ENCODE measurements at places on chromosomes 6 and 20.

GRCh38 chr20:49620364-49621240 lies 52.7 kb upstream of the PTGIS start:
- DNase-seq, result no peak

- no peak for DNase-seq
These were observed 59.5 kb upstream of the BMP2 start for GRCh38 chr20:6708010-6708409.

- DNase-seq, result no peak
These were observed 535.2 kb upstream of the ID4 start for GRCh38 chr6:19301980-19302379.

DNA sequence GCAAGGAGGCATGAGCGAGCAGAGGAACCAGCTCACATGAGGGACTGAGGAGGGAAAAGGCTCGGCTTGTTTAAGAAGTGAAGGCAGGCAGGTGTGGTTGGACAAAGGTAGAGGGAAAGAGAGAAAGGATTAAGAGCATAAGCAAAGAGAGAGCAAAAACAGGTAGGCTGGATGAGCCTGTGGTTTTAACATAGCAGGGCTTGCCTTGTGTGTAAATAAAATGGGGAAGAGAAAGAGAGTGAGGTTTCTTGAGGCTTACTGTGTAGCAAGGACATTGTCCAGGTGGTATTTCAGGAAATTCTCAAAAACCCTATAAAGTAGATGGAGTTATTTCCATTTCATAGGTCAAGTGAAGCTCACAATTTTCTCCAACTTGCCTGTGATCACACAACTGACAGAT lies 93.9 kb upstream of the HDAC2 start:
- no peak for DNase-seq

DNA sequence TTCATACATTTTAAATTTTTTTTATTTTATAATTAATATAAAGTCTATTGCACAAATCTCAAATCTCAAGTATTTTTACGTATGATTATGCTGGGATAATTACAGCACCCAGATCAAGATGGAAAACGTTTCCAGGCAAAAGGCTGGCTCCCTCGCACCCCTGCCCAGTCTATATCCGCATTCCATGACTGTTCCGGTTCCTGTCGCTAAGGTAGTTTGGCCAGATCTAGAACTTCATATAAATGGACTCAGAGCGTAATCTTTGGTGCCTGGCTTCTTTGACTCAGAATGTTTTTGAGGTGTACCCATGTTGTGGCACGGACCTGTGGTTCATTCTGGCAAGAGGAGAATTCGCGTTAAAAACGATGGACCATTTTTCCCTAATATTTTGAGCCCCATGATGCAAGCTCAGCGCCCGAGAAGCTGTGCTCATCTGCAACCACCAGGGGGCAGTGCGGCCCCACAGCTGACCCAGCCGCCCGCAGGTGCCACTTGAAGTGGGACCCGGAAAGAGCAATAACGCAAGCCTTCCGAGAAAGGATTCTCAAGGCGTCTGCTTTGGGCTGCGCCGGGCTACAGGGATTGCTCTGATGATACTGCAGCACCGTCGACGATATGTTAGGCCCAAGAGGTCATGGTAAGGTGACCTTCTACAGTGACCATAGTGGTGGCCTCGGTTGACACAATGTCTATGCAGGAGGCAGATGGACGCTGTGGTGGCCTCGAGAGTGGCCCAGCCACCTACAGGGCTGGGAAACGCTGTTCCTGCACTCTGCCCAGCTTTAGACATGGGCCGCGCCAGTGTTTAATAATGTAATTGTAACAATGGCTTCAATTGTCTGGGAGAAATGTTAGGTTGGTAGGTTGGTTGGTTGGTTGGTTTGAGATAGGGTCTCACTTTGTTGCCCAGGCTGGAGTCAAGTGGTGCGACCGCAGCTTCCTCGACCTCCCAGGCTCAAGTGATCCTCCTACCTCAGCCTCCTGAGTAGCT lies 160.1 kb downstream of the ZMYND8 start:
- peak; percentile 56 for DNase-seq

DNA sequence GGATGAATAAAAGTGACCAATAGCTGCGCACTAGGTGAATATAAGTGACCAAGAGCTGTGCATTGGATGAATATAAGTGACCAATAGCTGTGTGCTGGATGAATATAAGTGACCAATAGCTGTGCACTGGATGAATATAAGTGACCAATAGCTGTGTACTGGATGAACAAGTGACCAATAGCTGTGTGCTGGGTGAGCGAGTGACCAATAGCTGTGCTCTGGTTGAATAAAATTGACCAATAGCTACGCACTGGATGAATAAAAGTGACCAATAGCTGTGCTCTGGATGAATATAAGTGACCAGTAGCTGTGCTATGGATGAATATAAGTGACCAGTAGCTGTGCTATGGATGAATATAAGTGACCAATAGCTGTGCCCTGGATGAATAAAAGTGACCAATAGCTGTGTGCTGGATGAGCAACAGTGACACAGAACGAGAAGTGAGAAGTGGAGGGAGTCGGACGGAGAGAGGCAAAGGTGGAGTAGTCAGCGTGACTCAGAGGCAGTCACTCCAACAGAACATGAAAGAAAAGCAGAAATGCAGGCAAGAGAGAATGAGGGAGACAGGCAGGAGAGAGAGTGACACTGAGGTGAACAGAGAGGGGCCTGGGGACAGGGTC lies 38.5 kb downstream of the RBM38 start:
- DNase-seq, result no peak

GRCh38 chr6:34950849-34951248 lies 61.8 kb downstream of the ANKS1A start:
- no peak for DNase-seq

GRCh38 chr6:125587666-125588632 lies 161.5 kb upstream of the HEY2 start:
- DNase-seq, result no peak

GRCh38 chr6:158122048-158122447 lies 46.0 kb downstream of the SERAC1 start:
- no peak for DNase-seq

- DNase-seq, result no peak
These were observed 668.7 kb upstream of the SLC35B3 start for GRCh38 chr6:9103876-9104521.

DNA sequence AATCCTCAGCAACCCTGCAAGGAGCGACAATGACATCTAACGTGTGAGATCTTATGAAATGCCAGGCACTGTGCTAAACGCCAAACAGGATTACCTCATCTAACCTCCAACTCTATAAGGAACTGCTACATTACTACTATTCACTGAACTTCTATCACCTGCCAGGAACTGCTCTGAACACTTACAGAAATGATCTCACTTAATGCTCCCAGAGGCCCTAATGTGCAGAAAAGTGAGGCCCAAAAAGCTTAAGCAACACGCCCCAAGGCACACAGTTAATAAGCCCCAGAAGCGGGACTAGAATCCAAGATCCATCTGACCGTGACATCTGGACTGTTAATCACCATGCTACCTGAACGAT lies 28.5 kb downstream of the TRAM2 start:
- no peak for DNase-seq

GRCh38 chr6:28269492-28269891 lies 2.5 kb downstream of the ZSCAN26 start:
- no peak for DNase-seq

DNA sequence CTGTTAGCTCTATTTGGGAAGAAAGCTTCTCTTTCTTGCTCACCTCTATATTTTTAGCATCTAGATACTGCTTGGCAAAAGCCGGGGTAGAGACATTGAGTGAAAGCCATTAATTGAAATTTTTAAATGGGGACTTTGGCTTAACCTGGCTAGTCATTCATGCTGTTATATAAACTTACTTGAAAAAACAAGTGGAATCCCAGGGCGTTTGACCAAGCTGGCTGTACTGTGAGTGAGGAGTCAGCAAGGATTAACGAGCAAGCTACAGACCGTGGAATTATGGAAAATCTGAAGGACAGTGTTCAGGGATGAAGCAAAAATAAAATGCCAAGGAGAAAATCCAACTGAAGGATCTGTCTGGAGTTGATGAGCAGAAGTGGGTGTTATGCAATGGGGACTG lies 232.0 kb downstream of the GRM1 start:
- DNase-seq, result no peak

- DNase-seq, result no peak
These were observed 143.6 kb downstream of the VEGFA start for GRCh38 chr6:43913375-43914271.

DNA sequence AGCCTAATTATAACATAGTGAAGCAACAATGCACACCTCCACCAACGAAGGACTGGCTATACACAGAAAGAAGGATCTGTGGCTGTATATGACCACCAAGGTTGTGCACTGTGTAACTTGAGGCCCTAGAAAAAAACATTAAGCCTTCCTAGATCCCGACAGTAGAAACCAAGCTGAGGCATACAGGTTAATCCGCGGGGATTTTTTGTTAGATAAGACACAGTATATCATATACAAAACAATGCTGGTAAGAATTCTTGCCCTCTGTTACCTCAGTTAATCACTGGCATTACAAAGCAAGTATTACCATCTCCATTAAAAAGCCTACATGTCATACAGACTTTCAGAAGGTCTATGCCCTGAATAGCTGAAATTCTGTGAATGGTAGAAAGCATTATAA lies 228.8 kb downstream of the TBC1D32 start:
- no peak for DNase-seq

- DNase-seq, result no peak
These were observed 82.5 kb upstream of the BHLHE23 start for GRCh38 chr20:63089051-63089907.

DNA sequence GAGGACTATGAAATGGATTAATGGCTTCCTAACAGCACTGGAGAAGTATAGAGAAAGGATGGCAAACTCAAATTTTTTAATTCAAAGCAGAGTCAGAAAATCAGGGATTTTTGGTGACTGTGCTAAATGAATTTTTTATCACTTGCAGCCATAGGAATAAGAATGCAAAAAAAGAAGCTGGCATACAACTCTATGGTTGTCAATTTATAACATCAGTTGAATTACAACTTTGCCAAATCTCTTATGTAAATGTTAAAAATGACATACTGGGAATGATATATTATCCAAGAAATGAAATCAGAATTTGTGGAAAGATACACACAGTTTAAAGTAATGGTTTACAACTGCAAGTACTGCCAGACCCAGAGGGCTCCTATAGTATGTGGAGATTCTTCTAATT lies 106.5 kb downstream of the HTR1B start:
- DNase-seq, result no peak

- DNase-seq, result no peak
These were observed 134.3 kb upstream of the CARMIL1 start for GRCh38 chr6:25144919-25145318.

GRCh38 chr20:38927902-38928578 lies 1.8 kb downstream of the FAM83D start:
- DNase-seq, result no peak

DNA sequence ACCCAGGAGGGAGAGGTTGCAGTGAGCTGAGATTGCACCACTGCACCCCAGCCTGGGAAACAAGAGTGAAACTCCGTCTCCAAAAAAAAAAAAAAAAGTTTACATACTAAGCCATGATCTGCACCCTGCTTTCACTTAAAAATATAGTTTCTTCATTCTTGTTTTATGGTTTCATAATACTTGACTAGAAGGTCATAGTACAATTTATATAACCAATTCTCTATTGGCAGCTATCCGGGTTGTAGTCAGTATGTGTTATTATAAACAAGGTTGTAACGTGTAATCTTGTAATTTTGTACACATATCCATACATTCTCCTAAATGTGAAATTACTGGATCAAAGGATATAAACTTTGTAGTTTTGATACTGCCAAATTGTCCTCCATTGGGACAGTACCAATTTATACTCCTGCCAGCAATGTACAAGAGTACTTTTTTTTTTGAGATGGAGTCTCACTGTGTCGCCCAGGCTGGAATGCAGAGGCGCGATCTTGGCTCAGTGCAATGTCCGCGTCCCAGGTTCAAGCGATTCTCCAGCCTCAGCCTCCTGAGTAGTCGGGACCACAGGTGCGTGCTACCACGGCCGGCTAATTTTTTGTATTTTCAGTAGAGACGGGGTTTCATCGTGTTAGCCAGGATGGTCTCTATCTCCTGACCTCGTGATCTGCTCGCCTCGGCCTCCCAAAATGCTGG lies 144.8 kb downstream of the GJA10 start:
- no peak for DNase-seq
